ENCODE measurements at places on chromosomes 1 and 21.

- DNase-seq = no peak
These were observed 17.2 kb upstream of the SLC19A1 start for GRCh38 chr21:45559216-45560105.

- DNase-seq = peak; percentile 40
These were observed 126.6 kb upstream of the CAMK1G start for GRCh38 chr1:209456878-209457277.

- DNase-seq = no peak
These were observed 1043.6 kb upstream of the ADGRL4 start for GRCh38 chr1:80050085-80050484.

DNA sequence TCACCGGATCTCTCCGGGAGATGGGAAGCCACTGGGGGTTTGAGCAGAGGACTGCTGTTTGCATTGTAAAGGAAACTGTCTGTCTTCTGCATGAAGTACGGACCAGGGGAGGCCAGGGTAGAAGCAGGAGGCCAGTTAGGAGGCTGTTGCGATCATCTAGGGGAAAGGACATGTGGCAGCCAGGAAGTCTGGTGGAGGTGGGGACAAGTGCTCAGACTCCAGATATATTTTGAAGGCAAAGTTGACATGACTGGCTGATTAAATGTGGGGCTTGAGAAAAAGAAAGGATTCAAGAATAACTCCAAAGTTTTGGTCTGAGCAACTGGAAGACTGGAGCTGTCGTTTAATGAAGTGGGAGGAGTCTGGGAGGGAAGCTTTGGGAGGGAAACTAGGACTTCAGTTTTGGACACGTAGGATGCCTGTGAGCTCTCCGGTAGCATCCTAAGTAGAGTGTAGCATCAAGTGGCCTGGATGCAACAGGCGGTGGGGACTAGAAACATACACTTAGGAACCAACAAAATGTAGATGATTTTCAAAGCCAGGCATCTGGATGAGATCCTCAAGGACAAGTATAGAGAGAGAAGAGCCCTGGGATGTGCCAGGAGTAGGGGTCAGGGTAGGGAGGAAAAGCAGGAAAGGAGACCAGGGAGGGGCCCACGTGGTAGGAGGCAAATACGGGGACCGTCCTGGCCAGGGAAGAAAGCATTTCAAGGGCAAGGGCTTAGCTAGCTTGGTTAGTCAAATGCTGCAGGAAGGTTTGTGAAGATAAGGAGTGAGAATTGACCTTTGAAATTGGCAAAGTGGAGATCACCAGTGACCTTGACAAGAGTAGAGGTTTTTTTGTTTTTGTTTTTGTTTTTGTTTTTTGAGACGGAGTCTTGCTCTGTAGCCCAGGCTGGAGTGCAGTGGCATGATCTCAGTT is 3.7 kb upstream of the C1orf210 start:
- no peak for DNase-seq

- DNase-seq = peak; percentile 58
These were observed 7.6 kb downstream of the TTF2 start for GRCh38 chr1:117067533-117068370.

DNA sequence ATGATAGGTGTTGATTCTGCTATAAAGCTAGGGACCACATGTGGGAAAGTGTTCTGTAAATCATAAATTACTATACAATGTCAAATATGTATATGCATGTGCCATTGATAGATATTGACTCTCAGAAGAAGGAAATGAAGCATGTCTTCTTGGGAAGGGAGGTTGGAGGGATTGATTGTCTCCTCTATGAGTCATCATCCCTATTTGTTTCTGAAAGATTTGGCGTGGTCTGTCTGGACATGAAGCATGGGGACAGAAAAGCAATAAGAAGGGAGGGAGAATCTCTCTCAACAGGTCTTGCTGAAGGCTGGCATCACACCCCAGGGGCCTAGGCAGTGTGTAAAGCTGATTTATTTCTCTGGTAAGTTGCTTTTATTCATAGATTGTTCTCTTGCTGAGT is 98.0 kb upstream of the KCNJ6 start:
- no peak for DNase-seq

DNA sequence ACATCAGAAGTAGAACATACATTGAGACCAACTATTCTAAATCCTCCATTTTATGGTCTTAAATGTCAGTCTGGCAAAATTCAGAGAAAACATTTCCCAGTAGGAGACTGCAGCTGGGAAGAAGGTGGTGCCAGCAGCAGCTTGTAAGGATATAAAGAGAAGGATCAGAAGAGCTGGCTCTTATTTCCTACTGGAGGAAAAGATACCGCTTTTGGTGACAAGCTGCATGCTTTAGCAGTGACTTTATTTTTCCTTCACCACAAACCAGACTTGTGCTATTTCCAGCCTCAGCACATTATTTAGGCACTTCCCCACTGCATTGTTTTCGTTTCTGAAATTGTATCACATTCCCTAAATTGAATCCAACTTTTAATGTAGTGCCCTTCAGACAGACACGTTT is 28.4 kb downstream of the RNF11 start:
- DNase-seq = peak; percentile 93

DNA sequence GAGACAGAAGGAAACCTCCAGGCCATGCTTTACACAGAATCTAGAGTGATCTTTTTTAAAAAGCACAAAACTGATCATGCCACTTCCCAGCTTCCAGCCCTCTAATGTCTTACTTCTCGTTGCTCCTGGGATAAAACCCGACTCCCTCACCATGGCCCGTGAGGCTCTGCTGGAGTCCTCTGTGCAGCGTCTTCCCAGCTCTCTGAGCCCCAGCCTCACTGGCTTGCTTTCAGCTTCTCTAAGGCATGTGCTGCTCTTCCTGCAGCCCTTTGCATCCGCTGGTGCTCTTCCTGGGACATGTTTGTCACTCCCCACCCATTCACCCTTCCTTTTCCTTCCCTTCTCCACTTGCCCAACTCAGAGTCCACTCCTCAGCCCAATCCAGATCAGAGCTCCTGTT is 184.1 kb downstream of the AK5 start:
- no peak for DNase-seq

DNA sequence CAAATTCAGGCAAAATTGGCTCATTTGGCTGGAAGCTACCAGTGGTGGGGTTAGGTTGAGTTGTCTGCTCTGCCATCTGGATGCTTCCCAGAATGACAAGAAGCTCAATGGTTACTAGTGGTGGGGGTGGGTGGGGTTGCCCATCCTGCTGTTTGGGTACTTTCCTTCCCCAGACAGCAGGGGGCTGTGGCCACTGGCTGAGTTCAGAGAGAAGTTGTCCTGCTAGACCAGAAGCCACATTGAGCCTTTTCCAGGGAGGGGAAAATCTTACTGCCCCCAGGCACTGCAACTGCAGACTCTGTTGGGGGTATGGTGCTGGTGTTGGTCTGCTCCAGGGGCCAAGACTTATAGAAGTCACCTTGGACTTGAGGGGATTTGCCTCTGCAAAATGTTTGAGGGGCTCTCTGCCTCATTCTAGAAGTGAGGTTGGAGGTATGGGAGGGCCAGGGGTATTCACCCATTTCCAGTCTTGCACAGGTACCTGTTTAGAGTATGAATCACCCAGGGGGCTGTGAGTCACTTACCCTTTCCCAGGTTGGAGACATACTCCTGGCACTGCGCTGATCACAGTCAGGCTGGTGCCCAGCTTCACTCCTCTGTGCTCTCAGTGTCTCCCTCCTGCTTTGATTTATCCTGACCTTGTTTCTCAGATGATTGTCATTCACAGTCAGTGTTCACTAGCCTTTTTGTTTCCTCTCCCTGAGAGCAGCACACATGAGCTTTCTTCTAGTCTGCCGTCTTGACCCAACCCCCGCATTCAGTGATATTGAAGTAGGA is 89.1 kb upstream of the NEGR1 start:
- no peak for DNase-seq

DNA sequence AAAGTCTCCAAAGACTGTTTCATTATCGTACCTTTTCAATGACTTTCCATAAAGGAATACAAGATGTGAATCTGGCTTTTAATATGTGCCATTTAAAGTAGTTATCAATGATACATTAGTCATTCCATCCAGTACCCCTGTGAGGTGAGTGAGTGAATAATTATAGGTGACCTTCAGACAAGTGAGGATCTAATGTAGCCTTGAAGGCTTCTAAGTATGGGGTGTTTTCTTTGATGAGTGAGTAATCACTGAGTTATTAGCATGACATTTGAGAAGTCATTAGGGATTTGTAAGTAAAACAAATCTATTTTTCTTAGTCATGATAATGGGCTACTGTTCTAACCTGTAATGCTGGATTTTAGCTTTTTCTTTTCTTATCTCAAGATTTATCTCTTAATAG is 831.4 kb downstream of the ADGRL2 start:
- DNase-seq = peak; percentile 5

DNA sequence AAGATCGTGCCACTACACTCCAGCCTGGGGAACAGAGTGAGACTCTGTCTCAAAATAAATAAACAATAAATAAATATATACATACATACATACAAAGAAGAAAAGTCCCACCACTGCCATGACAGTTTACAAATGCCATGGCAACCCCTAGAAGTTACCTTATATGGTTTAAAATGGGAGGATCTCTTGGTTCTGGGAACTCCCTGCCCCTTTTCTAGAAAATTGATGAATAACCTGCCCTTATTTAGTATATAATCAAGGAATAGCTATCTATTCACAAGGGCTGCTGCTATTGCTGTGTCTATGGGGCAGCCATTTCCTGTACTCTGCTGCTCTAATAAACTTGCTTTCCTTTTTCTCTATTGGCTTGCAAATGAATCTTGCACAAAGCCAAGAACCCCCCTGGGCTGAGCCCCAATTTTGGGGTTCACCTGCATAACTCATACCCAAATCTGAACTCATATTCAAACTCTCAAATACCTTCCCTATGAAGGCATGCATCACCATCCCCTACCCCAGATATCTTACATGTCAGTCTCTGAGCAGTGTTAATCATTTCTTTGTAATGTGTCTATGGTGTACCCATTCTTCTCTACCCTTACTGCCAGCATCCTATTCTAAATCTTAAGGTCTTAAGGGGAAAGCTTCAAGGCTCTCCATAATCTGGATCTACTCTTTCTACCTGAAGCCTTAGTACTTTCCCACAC is 9.0 kb downstream of the GON4L start:
- DNase-seq = no peak

GRCh38 chr1:19892129-19892528 is 9.9 kb downstream of the OTUD3 start:
- no peak for DNase-seq

DNA sequence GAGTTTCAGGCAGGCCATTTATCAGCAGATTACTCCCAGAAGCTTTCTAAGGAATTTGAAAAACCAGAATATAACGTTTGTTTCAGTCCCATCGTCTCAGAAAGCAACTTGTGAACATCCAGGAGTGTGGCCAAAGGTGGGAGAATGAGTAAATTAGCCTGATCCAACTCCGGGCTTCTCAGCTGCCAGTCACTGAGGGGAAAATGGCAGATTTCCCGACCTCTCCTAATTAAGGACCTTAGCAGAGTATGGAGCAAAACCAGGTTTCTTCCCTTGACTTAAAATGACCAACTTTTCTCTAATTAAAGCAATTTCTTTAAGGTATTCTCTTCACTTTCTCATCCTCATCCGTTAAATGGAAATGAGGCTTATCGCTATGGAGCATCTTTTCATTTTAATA is 1.0 kb downstream of the CORT start:
- DNase-seq = no peak

- DNase-seq = no peak
These were observed 504 bp upstream of the SDHC start for GRCh38 chr1:161313554-161314200.

GRCh38 chr1:77652268-77652667 is 30.2 kb downstream of the ZZZ3 start:
- DNase-seq = peak; percentile 58

- DNase-seq = no peak
These were observed 3.5 kb downstream of the FCRLA start for GRCh38 chr1:161710560-161710959.

GRCh38 chr1:7407980-7408770 is 362.9 kb upstream of the VAMP3 start:
- DNase-seq = no peak

DNA sequence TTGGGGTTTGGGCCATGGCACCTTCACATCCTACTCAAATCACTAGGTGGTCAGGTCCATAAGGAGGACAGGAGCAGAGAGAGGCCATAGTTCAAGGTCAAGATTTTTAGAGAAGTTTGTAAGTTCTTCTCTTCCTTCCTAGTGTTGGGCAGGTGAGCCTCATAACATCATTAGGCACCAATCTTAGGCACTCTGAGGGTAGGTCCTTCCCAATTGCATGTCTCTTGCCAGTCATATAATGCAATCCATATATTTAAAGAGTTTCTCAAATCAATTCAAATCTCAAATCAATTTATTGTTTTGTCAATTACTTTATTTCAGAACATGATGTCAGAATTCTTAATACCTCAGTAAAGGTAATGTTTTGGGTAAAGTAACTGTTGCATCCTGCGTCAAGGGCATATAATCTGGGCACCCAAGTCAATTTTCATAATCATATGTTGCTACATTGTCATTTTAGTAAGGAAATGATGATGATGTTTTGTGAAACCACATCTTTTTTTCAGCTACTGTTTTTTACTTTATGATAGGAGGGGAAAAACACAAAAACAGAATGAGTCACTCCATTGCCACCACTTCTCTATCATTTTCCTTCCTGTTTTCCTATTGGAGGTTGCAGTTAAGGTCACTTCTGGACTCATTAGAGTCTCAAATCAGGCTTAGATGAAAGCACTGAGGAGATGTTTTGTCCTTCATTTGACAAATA is 122.7 kb downstream of the UCHL5 start:
- no peak for DNase-seq

- DNase-seq = no peak
These were observed 44.2 kb upstream of the ZYG11A start for GRCh38 chr1:52798331-52798730.

DNA sequence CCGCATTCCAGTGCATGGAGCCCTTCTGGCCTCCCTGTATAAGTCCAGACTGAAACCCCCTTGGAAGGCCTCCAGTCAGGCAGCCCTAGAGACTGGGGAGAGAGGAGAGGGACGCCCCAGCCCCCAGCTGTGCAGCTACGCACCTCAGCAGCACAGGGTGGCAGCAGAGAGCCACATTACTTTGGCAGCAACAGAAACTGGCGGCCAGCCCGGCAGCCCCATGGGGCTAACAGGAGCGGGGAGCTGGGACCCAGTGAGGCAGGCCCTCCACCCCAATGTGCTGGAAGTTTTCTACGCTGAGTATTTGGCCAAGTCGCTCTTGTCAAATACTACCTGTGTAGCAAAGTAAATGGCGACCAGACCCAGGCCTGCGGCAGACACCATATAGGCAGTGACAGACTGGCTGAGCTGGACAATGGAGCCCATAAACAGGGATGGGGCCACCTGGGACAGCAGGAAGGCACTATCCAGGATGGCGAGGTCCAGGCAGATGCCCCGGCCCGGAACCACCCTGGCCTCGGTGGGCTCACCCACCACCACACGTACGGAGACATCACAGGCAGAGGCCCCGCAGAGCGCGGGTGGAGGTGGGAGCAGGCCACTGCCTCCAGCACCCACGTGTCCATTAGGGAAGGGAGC is 21.2 kb downstream of the SLC45A3 start:
- DNase-seq = peak; percentile 64

- peak; percentile 77 for DNase-seq
These were observed 52.3 kb downstream of the BCAR3 start for GRCh38 chr1:93629101-93630059.

GRCh38 chr1:4271338-4271998 is 371.4 kb upstream of the C1orf174 start:
- no peak for DNase-seq
